ENCODE measurements at places on chromosomes 11 and 22. TPM values are rescaled to one million over a fixed set of nuclear protein-coding genes. Genes with fewer than 3 reads are reported as not detected.
A peak's percentile ranks its signal among the peaks of the same experiment; 100 is the strongest.

GRCh38 chr22:18085188-18085587, 7.4 kb downstream of the PEX26 start:
- peak; percentile 49 for DNase-seq

DNA sequence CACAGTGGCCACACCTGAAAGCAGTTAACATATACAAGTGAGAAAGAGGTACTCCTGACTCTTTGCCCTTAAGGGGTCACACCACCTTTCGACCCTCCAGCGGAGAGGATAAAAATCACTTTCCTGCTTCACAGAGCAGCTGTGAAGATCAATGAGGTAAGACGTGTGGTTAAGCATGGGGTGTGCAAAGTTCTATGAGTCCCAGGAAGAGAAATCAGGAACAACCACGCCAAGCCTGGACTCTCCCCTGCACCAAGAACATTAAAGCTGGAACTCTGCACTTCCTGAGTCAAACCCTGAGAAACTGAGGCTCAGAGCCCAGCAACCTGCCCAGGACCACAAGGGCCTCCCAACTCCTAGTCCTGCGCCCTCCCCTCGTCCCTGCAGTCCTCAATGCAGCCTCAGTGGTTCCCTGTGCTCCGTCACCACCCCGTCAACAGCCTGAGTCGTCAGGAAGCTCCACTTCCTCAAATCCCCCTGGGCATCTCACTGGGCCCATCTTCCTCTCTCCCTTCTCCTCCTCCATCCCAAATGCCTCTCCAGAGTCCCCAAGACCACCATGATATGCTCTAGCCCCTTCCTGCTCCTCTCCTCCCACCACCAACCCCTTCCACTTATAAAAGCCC, 17.7 kb downstream of the TNKS1BP1 start:
- DNase-seq = no peak

Gene PRR5
- total RNA-seq = 5.2 TPM

- no peak for DNase-seq
Observed at GRCh38 chr11:11433960-11434359, 80.9 kb upstream of the CSNK2A3 start.

Gene TMA7B
- total RNA-seq = not detected

DNA sequence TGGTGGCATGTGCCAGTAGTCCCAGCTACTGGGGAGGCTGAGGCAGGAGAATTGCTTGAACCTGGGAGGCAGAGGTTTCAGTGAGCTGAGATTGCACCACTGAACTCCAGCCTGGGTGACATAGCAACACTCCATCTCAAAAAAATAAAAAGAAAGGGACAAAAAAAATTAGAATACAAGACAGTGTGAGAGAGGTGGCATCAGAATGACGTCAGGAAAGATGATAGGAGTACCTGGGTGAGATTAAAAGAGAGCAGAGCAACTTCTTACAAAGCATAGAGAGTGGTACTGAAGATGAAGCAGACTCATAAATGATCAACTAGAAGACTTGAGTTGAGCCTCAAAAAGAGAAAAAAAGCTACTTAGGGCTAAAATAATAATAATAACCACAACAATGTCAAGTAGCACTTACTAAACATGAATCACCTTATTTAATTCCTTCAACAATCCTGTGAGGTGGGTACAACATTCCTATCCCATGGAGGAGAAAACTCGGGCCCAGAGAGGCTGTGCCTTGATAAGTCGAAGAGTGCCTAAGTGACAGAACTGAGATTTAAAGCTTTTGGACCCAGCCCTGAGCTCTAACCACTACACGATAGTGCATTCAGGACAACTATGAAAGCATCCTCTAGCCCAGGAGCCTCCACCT, 5.2 kb upstream of the SLN start:
- no peak for DNase-seq

DNA sequence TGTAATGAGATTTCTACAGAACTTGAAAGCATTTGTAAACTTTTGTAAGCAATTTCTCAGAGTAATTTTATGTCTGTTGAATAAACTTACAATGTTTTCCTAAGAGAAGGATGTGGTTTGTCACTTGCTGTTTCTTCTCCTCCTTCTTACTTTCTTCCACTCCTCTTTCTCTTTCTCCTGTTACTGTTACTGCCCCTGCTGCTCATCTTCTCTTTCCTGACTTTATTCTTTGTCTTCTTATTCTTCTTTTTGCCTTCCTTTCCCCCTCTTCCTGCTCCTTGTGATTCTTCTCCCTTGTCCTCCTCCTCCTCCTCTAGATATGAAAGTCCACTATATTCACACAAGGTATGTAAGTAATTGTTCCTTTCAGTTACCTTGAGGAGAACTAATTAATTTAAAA, 31.1 kb upstream of the MMP7 start:
- no peak for DNase-seq

Gene RIMBP3B
- total RNA-seq = under 0.01 TPM

Gene SPDYC
- total RNA-seq = not detected

GRCh38 chr11:70432065-70432464, 33.7 kb downstream of the CTTN start:
- no peak for DNase-seq

All from lung microvascular endothelial cell (primary cell).